T1000 (cell line): ENCODE measurements at places on chromosomes 7 and 10.

DNA sequence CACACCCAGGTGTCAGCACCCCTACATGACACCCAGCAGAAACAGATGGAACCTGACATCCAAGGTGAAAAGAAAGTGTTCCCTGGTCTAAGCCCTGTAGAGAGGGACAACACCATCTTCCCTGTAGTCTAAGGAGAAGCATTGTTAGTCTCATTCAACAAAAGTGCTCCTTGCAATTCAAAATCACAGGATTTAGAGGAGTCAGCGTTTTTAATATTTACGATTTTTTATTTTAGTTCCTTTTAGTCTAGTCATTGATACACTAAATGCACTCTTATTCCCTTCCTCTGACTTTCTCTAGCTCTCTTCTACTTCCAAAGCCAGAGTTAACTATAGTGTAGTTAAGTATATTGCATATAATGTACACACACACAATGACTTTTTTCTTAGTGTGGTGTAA is 163.0 kb downstream of the TPK1 start:
- no peak for DNase-seq

- peak; percentile 36 for DNase-seq
Observed at GRCh38 chr7:22651534-22652243, 75.3 kb upstream of the IL6 start.

DNA sequence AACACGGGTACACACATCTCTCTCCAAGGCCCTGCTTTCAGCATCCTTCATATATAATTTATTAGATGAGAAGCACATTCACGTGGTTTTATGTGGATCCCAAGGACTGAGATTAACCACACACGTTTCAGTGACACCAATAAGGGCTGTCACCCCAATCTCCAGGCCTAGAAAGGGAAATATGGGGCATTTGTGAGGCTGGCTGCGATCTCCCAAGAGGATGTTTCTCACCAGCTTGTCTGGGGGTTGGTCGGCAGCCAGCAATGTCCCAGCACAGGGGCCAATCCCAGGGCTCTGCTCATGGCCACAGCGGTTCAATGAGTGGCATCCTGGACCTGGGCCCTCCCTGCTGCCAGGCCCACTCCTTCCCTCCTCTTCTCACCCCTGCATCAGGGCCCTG is 115.5 kb downstream of the ITIH5 start:
- no peak for DNase-seq

GRCh38 chr10:133286366-133286765 is 9.7 kb upstream of the ADAM8 start:
- no peak for DNase-seq

- no peak for DNase-seq
Observed at GRCh38 chr10:96324447-96324846, 20.2 kb downstream of the DNTT start.

DNA sequence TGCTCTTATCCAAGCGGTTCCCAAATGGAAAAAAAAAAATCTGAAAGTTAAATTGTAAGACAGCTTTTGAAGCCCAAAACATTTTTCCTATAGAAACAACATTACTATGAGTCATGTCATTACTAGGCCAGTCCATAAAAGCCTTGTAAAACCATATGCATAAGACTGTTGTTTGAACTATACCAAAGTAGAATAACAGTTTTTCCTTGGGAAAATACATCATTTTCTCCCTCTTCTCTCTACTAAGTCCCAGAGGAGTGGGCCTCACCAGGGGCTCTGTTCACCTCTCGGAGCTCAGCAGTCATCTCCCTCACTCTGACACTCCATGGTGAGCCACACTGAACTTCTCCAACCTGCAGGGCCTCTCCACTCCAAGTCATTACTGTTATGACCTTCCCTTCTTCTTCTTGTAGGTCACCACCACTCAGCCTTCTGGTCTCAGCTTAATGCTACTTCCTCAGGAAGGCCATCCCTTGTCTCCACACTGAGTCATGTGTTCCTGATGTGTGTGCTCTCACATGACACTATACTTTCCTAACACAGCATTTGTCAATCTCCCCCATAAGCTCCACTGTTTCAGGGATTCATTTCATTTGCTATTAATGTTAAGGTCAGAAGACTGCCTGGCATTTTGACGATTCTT is 32.5 kb downstream of the ZNF438 start:
- DNase-seq, result no peak

- no peak for DNase-seq
Observed at GRCh38 chr10:26540601-26541000, 102.5 kb downstream of the APBB1IP start.

- no peak for DNase-seq
Observed at GRCh38 chr10:15897287-15897686, 37.0 kb upstream of the MINDY3 start.

DNA sequence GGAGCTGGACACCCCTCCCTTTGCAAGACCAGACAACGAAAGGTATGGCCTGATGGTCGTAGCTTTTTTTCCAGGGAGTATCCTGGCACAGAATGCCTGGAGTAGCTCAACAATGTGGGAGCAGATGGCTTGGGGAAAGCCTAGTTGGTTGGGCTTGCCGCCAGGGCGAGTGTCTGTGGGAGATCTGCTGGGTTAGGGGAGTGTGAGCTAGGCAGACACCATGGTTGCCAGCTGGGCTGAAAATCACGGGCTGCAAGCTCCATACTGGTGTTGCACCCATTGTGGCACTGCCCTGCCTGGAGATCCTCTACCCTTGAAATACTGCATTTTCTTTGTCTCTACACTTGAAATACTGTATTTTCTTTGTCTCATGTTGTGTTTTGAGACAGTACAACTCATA is 538.3 kb downstream of the PCDH15 start:
- no peak for DNase-seq

DNA sequence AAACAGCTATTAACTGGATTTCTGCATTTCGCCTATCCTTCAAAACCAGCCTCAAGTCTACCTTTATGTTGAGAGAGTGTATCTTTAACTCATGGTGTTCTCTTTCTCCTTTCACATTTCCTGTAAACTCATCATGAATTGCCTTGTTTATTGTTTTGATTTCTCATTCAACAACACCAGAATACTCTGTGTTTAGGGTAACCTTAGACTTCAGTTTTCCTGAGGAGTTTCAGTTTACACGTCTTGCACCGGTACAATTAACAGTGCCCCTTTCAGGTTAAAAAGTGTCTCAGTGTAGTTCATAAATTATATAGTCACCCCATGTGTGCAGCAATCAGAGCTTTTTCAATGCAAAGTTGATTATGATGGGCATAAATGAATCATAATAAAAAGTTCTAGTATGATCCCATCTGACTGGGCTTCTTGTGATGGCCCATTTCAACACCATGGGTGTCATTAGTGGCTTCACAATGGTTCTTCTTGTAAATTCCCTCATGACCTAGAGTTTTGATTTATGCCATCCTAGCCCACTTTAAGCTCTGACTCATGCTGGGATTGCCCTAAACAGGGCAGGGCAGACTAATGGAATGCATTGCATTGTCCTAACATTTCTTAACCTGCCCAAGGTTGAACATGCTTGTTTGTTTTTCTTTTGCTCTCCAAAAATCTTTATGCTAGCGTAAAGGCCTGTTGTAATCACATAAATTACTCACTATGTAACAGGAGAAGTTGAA is 22.0 kb downstream of the ITGB8 start:
- DNase-seq, result peak; percentile 17

GRCh38 chr10:59595593-59595992 is 114.1 kb downstream of the SLC16A9 start:
- DNase-seq, result peak; percentile 28

DNA sequence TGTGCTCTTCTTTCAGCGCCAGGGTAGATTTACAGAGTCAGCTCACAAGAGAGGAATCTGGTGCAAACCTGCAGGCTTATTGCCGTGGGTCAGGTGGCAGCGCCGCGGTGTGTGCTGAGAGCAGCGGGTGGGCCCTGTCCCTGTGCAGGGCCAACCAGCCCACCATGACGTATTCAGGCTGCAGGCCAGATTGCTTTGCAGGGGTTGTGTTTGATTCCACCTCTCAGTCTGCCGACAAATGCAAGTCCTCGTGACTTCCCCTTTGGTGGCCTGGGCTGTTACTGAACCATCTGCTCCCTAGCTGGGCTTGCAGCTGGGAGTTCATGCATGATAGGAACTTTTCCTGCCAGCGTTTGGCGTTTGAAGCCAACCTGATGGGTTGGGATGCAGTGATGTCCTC is 66.7 kb upstream of the LEP start:
- no peak for DNase-seq

DNA sequence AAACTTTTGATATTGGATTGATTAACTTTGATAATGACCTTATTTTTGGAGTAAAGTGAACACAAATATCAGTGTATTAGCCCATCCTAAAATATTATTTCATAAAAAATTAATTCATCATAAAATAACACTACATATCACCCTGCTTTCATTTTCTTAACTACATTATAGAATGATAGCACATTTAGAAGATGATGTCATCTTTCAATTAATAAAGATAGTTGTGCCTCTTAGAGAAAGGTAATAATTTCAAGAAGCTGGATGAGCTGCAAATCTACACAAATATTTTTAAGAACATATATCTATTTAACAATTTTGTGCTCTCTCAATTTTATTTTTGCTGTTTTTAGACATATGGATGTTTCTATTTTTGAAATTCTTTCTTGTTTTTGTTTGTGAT is 126.1 kb downstream of the CNTNAP2 start:
- no peak for DNase-seq

- no peak for DNase-seq
Observed at GRCh38 chr7:125347269-125347668, 417.6 kb upstream of the POT1 start.

DNA sequence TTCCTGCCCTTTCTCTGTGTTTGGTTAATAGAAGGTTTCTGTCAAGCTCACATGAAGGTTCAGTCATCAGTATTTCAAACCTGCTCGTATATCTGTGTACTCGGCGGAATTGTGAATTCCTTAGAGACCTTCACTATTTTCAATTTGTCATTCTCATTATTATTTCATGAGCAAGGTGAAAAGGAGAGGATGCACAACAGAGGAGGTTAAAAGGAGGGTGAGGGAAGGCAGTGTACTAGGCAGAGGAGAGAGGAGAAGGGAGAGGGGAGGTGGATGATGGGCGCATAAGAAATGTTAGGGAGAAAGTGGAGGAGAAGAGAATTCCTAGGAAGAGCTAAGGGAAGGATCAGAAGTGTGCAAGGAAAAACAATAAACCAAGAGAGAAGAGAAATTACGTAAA is 185.0 kb upstream of the COBL start:
- no peak for DNase-seq

DNA sequence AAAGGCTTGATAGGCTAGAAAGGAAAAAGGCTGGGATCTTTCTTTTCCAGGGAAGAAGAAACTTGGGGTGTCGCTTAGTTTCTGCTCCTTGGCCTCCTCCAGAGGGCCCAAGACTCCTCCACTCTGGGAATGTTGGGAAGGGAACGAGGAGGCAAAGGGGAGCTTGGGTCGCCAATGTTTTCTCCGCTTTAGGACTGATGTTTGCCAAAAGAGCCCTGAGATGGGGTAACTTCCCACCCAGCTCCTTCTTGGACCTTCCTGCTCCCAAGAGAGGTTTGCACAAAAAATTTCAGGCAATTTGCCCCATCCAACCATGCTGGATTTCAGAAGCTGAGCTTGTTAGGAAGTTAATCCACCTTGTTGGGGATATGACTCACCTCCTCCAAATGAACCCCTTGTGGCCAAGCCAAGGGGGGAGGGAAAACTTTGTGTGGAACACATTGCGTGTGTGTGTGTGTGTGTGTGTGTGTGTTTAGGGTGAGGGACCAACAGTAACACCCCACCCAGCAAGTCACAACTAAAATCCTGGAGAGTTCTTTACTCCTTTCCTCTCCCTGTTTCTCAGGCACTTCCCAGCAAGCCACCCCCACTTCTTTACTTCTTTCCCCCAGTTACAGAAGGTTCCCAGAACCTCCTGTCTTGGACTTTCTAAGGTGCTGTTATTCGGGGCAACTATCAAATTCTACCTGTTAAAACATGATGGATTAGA is 8.7 kb upstream of the HOXA2 start:
- no peak for DNase-seq

GRCh38 chr7:15204421-15204820 is 301.9 kb upstream of the DGKB start:
- DNase-seq, result no peak

DNA sequence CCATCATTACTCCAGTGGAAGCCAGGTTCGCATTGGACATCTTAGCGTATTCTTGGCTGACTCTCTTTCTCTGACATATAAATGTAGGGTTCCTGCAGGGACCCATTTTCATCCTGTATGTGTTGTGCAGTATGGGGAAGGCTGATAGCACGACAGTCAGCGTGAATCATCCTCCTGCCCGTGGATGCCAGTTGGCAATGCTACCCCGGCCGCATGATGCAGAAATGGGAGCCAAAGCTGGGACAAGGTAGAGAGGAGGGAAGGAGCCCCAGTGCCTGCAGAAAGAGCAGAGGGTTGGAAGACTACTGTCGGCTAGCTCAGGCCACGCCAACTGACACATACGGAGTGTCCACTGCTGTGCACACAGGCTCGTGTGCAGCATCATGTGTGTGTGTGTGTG is 251.6 kb downstream of the SKAP2 start:
- DNase-seq, result no peak

DNA sequence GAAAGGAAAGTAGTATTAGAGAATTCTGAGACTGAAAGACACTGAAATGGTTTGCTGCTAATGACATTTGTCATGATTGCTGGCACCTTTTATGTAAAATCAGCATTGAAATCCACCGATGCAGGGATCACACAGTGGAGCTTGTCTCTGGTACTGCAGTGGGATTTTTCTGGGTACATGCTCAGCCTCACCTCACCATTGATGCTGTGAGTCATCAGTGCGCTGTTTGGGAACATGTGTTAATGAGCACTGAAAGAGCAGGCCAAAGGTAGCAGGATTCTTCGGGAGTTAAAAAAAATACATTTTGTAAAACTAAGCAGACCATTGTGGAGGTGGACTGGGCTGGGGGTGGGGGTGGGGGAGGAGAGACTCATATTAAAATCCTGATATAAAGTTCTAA is 174.9 kb downstream of the CREB5 start:
- DNase-seq, result no peak

GRCh38 chr7:99021941-99022560 is 121.9 kb downstream of the SMURF1 start:
- no peak for DNase-seq

GRCh38 chr7:29237489-29237888 is 42.9 kb downstream of the CHN2 start:
- no peak for DNase-seq

DNA sequence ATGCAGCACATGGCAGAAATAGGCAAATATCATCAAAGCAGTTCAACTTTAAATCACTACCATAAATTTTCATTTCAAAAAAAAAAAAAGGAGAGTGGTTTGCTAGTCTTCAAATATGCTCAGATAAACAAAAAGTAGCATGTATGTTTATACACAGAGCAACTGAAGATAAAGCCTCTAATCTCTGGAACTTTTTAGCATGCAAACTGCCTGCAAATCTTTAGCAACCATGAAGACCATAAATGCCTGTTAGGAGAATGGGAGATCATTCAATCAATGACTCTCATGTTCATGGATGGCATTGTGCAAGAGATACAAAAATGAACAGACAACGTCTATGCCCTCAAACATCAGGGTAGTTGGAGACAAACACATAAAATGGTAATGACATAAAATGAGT is 57.3 kb downstream of the ORC5 start:
- no peak for DNase-seq

DNA sequence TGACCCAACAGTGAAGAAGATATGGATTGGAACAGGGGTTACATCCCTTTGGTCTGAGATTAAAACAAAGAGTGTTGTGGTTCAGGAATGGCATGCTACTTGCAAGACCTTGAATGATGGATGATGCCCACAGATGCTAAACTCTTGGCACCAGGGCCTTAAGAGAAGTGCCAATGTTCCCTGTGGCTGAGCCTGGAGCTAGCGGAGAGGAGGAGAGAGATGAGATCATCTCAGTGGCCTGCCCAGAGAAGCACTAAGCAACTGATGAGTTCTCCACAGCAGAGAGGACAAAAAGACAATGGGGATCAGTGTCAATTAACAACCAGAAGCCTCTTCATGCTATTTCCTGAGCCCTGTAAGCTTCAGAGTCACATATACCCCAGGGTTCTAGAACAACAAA is 97.8 kb downstream of the ELAPOR2 start:
- DNase-seq, result no peak
